ENCODE measurements at places on chromosomes 4 and X.

GRCh38 chr4:39097290-39097689 is 35.3 kb downstream of the KLHL5 start:
- no peak for DNase-seq

- no peak for DNase-seq
These were observed 182.8 kb upstream of the MAP3K15 start for GRCh38 chrX:19698122-19698521.

DNA sequence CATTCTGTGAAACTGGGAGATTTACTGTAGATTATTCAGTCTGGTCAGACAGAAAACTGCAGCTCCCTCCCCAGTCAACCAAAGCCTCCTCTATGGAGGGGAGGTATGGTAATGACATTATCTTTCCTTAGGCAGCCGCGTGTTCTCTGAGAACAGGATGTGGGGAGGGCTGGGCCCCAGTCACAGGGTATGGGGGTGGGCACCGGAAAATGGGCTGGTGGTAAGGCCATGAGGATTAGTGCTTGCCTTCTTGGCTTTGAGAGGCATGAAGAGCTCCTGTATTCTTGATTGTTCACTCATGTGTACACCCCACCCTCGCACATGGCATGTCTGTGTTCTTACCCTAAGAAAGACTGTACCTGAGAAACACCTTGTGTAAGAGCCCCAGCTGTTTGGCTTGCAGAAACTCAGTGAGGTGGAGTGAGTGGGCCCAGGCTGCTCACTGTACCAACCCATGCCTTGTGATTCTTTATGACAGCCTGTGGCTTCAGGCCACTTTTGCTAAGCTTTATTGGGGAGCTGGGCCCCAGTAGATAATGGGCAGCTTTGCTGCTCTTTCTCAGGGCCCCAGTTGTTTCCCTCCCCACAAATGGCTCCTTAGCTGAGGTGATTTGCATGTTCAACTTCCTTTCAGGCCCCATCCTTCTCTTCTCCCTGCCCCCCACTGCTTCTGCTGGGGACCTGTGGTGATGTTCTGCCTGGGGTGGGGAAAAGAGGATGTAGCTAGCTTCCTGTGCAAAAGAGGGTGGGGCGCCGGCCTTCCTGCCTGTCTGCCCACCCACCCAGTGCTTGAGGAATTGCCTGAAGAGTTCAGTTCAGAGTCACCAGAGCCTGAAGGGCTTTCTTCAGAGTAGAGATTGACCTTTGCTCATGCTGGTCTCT is 30.7 kb downstream of the MSN start:
- DNase-seq, result peak; percentile 47

GRCh38 chr4:143202824-143203223 is 18.1 kb downstream of the USP38 start:
- DNase-seq, result no peak

- DNase-seq, result no peak
These were observed 6.8 kb downstream of the ANXA5 start for GRCh38 chr4:121690001-121690400.

GRCh38 chr4:73621357-73621756 is 1.1 kb upstream of the RASSF6 start:
- no peak for DNase-seq

GRCh38 chr4:3707423-3708102 is 58.6 kb upstream of the ADRA2C start:
- no peak for DNase-seq

- no peak for DNase-seq
These were observed 115.6 kb upstream of the SPIN4 start for GRCh38 chrX:63466690-63467089.

GRCh38 chrX:65878456-65878855 is 161.4 kb downstream of the VSIG4 start:
- DNase-seq, result no peak

DNA sequence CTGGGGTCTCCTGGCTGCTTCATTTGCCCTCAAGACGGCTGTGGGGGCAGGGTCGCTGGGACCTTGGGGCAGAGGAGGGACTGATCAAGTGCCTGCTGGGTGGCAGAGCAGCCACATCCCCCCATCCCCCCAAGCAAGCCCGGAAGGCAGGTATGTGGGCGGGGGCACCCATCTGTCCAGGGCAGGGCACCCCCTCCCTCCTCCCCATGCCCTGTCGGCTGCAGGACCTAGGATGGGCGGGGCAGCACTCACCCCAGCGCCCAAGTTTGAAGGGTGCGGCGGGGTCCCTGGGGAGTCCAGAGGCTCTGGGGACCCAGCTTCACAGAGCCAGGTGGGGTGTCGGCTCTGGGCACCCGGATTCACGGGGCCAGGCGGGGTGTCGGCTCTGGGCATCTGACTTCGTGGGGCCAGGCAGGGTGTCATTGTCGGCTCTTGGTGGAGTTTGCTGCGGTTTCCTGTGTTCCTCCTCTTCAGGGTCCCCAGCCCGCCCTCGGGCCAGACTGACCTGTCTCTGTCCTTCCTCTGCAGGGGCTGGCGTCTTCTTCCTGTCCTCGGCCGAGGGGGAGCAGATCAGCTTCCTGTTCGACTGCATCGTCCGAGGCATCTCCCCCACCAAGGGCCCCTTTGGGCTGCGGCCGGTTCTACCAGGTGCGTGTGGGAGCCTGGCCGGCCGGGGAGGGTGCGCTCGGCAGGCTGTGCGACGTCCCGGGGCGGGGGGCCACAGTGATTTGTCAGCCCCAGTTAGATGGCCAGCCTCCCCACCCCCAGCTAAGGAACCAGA is 22.1 kb downstream of the DOK7 start:
- DNase-seq, result peak; percentile 62

DNA sequence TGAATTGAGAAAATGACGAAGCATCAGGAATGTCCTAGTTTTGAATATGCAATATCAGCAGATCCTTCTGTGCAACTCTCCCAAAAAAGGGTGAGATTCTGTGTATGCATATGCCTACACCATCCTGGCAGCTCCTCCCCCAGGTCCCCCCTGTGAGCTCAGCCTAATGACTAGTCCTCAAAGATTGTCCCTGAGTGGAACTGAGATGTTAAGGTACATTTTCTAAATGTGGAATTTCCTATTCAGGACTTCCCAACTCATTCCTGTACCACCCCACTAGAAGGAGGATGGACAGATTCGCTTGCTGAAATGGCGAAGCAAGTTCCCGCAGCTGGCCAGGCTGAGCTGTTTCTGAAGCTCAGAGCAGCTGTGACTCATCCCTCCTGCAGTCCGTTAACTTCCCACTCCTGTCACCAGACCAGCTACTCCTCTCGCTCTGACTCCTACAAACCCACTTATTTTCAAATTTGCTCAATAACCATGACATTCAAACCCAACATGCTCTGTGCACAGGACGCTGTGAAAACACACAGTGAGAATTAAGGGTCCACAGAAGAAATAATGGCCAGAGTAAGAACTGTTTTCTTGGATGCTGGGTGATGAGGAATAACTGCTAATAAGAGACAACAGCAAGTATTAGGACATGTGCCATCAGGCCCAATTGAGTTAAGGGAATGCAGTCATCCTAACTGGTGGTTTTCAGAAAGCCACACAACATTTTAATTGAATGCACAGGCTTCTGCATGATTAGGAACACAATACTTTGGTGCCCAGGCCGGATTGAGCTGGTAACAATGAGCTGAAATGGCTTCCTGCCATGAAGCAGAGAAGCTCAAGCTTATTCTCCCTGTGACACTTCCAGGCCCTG is 40.0 kb upstream of the IRF2 start:
- DNase-seq, result peak; percentile 47

GRCh38 chr4:26028793-26029567 is 115.0 kb downstream of the SMIM20 start:
- DNase-seq, result peak; percentile 88

DNA sequence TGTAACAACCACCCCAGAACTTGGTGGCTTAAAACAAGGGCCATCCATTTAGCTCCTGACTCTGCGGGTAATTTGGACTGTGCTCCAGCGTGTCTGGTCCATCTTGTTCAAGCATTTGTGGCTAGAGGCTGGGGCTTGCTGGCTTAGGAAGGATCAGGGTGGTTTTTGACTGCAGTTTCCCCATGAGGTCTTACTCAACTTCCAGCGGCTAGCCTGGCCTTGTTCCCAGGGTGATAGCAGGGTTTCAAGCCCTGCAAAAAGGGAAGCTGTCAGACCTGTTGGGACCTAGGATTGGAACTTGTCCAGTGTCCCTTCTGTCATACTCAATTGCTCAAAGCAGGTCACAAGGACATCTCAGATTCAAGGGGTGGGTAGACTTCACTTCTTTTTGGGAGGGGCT is 205.9 kb downstream of the STIM2 start:
- no peak for DNase-seq

DNA sequence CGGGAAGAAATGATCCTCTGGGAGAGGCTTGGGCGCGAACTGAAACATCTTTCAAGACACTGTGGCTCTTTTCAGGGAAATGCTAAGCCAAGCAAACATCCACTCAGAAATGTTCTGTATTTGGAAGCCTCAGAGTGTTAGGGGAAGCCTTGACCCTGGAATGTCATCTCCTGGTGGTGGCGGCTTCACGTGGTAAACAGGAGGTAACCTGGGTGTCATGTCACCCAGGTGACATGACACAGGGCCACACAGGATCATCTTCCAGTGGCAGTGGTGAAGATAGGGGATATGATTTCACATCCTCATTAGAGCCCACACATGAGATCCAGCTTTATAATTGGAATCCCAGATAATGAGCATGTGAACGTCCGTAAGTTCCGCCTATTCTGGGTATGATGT is 140.0 kb downstream of the TBL1X start:
- DNase-seq, result no peak

DNA sequence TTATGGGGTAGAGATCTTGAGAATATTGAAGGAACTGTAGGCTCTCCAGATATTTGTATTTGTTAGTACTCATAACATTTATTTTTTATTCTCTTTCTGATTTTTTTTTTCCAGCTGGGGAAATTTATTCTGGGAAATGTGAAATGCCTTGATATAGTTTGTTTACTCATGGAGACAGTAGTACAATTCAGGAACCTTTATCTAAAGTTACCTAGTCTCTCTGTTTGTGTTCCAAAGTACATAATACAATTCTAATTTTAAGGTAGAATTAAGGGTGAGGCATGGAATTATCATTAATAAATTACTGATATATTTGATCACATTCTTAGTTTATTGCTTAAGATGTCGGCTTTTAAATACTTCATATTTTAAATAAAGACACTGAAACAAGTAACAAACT is 114.0 kb downstream of the RS1 start:
- DNase-seq, result no peak

GRCh38 chr4:73698217-73698616 is 42.2 kb upstream of the CXCL8 start:
- DNase-seq, result no peak

Measured in right hindlimb (tissue), 1 donor.